ENCODE measurements at places on chromosomes 16 and 17.

DNA sequence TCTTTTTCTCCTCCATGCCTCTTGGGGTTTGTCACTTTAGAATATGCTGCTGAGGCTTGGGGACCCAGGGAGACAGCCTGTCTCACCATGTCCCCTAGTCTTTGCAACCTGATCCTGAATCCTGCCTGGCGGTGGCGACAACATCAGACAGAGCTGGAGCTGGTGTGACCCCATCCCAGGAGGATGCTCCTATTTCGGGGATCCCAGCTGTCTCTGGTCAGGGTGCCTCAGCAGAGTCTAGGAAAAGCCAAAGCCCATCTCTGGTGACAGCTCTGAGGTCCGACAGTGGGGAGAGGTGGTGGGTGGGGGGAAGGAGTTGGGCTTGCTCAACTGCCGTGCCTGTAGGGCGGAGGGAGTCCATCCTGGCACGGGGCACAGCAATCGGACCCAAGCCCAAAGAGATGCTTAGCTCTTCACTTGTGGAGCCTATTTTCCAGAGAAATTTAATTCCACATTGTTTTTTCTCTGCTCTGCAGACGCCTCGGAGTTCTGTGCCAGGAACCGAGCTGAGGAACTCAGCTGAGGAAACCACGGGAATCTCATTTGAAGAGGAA is 10.3 kb upstream of the TNS4 start:
- DNase-seq = no peak

GRCh38 chr17:55301521-55302406 is 37.0 kb downstream of the HLF start:
- no peak for DNase-seq

- no peak for DNase-seq
Measured at GRCh38 chr17:4973256-4974114, 5.9 kb upstream of the SPAG7 start.

GRCh38 chr17:67121316-67121891 is 77.0 kb downstream of the CACNG1 start:
- no peak for DNase-seq

- DNase-seq = peak; percentile 18
Measured at GRCh38 chr17:65055280-65055707, 1.2 kb downstream of the GNA13 start.

GRCh38 chr17:34997355-34997862 is 17.1 kb downstream of the LIG3 start:
- DNase-seq = no peak

GRCh38 chr17:40347319-40348135 is 17.0 kb downstream of the GJD3 start:
- no peak for DNase-seq

- DNase-seq = peak; percentile 43
Measured at GRCh38 chr17:79837888-79838521, 1.2 kb downstream of the CBX4 start.

DNA sequence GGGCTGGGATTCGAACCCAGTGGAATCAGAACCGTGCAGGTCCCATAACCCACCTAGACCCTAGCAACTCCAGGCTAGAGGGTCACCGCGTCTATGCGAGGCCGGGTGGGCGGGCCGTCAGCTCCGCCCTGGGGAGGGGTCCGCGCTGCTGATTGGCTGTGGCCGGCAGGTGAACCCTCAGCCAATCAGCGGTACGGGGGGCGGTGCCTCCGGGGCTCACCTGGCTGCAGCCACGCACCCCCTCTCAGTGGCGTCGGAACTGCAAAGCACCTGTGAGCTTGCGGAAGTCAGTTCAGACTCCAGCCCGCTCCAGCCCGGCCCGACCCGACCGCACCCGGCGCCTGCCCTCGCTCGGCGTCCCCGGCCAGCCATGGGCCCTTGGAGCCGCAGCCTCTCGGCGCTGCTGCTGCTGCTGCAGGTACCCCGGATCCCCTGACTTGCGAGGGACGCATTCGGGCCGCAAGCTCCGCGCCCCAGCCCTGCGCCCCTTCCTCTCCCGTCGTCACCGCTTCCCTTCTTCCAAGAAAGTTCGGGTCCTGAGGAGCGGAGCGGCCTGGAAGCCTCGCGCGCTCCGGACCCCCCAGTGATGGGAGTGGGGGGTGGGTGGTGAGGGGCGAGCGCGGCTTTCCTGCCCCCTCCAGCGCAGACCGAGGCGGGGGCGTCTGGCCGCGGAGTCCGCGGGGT is at the start of gene CDH1:
Gene CDH1, plus strand, starts transcription at position 247 of the 684 bp plus-strand sequence. Its CDS starts 124 bp downstream, at position 371.
- peak; percentile 5 for DNase-seq

DNA sequence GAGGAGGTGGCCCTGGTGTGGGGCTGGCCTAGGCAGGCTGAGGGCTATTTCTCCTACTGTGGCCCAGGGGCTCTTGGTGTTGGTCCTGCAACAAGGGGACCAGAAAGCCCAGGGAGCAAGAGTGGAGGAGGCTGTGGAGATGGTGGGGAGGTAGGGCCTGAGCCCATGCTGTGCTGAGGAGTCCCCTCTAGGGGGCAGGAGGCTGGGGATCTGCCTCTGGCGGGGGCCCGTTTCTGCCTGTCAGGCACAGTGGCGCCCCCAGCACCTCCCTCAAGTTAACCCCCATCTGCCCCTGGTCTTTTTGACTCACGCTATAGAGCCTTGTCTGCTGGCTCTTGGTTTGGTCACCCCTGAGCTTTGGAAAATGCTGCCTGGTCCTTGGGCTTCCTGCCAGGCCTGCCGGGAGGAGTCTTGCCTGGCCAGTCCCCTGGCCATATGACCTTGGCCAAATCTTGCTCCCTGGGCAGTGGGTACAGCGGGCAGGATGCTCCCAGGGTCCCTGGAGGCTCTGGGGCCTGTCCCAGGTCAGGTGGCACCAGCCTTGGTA is 5.9 kb downstream of the BAIAP2 start:
- DNase-seq = no peak

GRCh38 chr16:14609716-14610115 is 20.3 kb downstream of the PARN start:
- no peak for DNase-seq

DNA sequence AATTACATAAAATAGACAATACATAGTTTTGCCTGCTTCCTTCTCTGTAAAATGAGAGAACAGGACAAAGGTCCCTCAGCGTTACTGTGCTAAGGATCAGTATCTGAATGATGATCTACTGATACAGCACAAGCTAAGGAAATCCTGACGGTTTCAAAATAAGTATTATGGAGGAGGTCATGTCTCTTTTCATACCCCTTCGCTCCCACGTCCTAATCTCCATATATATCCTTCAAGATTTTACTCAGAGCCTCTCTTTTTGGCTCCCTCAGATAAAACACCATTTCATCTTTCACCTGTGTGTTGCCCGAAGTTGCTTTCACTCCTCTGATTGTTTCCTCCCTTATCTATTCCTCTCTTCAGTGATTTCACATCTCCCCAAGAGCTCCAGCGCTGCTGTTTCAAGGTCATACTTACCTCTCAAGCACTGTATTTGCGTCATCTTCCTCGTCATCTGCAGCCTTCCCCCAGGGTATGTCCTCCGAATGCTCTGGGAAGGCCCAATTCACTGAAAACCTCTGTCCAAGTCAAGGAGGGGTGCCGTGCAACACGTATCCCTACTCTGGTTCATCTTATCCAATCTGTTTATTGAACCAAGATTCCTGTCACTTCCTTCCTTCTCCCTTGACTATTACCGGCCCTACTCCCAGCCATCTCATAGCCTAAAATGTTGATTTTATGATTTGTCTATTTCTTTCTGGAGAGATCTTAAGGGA is 1.2 kb upstream of the BLTP2 start:
- no peak for DNase-seq

DNA sequence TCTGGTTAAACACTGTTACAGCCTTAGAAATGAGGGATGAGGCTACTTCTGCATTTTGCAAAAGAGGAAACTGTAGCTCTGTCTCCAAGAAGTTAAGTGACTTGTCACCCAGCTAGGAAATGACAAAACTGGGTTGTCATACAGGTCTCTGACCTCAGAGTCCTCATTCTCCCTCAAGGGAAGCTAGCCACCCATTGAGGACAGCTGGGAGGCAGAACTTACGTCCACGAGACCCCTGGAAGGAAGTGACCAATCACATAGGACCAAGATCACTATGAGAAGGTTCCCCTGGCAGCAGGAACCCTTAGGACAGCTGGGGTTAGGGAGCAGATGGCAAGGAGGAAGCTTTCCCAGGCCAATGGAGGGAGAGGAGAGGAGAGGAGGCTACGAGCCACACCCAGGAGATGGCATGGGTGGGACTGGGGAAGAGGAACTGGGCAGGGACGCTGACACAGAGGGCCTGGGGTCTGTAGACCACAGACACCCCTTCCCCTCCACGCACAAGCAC is 11.2 kb downstream of the METTL22 start:
- DNase-seq = no peak

GRCh38 chr17:78272181-78272913 is 40.9 kb downstream of the TMEM235 start:
- DNase-seq = peak; percentile 45

DNA sequence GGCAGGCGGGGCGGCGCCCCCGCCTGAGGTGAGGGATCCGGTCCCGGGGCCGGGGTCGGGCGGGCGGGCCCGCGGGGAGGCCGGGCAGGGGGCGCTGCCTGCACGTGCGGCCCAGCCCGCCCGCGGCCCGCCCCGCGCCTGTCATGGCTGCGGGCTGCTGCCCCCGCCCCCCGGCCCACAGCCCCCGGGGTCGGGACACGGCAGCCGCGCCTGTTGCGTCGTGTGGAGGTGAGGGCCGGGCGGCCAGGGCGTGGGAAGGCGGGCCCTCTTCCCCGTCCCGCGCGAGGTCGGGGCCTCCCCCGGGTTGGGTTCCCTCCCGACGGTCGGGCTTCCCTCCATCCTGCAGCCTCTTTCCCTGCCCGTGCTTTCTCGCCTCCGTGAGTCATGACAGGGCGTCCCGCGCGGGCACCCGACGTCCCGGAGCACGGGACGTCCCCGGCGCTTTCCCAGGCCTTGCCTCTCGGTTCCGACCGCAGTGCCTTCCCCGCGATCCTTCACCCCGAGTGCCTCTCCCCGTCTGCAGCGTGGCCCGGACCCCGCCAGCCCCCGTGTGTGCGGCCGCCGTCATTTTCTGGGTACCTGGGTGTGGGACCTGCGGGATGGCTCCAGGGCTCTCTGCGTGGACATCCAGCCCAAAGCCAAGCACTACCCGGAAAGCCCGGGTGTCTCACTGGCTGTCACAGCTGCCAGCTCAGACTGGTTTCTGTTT is 76.7 kb downstream of the CHD9 start:
- peak; percentile 18 for DNase-seq

- DNase-seq = no peak
Measured at GRCh38 chr16:13793841-13794409, 126.0 kb upstream of the ERCC4 start.

Measured in CD4-positive, alpha-beta T cell treated with Interleukin-6 at 100 ng/mL for 8 hours (primary cell).